ENCODE measurements at places on chromosomes 1 and 21.

- DNase-seq = no peak
Measured at GRCh38 chr1:216448011-216448510, 24.8 kb upstream of the USH2A start.

DNA sequence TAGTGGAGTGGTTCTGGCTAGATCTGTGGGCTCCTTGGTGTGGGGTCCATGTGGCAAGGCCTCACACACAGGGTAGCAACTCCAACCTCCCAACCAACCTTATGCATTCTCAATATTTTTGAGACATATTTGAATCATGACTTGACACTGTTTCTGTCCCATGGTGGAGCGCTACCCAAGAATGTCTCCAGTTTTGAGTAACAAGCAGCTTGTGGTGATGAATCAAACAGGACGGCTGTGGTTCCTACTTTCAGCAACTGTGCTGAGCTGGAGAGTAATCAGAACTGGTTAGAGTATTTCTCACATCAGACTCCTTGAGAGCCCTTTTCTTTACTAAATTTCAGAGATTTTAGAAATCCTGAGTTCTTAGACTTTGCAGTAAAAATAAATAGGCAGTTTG lies 3.1 kb downstream of the LCE3D start:
- DNase-seq = no peak

GRCh38 chr1:248029770-248030169 lies at the start of gene OR2L2:
Gene OR2L2, plus strand, starts transcription at chr1:248030070. Its CDS starts 8,198 bp downstream, at chr1:248038268.
- DNase-seq = no peak

DNA sequence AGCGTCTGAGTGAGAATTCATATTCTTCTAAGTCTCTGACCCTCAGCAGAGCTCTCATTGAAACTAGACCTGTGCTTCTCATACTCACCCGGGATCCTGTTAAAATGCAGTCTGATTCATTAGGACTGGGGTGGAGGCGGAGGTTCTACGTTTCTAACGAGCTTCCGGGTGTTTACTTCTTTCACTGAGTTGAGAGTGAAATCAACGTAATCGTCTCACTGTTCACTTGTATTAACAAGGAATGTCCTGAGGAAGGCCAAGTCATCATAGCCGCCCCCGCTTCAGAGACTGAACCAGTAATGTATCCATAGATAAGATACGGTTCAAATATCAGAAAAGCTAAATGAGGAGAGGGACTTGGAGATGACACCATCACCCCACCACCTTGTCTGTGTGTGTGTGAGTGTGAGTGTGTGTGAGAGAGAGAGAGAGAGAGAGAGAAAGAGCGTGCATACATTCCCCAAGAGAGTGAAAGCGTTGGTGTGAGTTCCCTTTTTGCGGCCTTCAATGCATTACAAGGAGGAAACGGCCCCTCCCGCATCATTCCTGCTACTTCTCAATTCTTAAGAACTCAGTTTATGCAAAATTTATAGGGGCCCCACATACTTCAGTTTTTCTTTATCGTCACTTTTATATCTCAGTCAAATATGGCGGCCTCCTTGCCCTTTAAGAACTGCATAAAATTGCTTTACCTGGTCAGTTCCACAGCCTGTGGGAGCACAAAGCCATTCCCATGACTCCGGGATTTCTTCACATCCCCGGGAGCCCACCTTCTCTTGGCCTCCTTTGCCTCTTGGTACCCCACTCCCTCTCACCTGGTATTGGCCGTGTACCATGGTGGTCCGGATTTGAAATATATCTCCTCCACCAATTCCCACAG lies 19.8 kb downstream of the KMO start:
- peak; percentile 71 for DNase-seq

GRCh38 chr1:181551249-181551648 lies 67.9 kb downstream of the CACNA1E start:
- DNase-seq = no peak

GRCh38 chr1:209105701-209106100 lies 477.8 kb upstream of the CAMK1G start:
- DNase-seq = no peak

- DNase-seq = no peak
Measured at GRCh38 chr1:92933459-92933858, 27.8 kb downstream of the DIPK1A start.

DNA sequence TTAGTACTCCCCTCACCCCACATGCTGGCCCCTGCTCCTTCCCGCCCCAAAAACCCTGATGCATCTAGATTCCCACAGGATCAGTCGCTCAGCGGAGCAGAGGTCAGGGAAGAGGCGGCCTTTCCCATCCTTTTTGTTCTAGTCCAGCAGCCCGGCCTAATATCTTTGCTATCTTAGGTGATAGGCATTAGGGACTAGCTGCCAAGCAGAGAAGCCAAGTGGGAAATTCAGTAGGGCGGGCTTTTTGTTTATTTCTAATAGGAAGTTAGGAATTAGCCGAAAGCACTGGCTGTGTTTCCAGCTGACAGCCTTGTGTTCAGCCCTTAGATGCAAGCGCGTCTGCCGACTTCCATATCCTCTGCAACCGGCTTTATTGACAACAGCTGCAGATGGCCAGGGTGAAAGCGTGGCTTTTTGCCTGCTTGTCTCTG lies 59.0 kb upstream of the BCAR3 start:
- DNase-seq = no peak

- DNase-seq = no peak
Measured at GRCh38 chr1:54403808-54404261, 2.4 kb downstream of the SSBP3 start.

DNA sequence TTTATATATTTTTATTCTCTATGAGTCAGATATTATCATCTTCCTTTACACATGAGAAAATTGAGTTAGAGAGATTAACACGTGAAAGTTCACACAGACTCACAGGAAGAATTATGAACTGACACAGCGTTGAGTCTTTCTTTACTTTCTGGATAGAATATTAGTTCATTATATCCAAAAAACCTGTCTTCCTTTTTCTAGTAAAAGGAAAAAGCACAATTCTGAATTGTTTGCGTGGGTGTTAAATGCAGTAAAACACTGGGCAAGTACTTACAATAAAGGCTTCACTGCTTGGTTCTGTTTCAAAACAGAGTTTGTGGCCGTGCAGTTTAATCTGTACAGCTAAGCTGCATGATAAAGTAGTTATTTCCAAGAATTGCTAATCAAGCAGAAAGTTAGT lies 10.8 kb downstream of the MAGI3 start:
- DNase-seq = no peak

DNA sequence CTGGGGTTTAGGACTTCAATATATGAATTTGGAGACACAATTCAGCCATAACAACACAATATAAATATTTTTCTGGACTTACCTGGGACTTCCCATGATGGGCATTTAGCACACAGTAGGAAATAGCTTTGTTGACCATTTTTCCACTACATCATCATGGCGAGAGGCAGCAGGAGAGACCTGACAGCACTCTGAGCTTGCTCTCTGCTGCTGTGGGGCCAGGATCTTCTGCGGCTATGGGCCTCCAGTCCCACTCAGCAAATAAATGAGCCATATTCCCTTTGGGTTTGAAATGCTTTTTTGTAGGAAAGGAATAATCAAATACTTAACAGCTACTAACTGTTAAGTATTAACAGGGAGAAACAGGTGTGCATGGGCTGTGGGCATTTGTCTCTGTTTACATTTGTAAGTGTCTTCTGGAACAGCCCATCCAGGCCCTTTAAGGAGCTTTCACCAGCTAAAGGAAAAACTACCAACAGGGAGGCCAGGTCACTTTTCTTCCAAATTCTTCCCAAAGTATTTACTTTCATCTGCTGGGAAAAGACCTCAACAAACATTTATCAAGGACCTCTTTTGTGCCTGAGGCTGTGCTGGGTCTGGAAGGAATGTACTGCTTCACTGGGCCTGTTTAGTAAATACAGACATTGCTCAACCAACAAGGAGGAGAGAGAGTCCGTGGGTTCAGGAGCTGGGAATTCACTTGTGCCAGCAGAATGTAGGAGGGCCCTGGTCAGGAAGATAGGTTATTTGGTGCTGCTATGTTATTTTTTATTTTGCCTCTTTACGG lies 133.2 kb downstream of the LRIG2 start:
- no peak for DNase-seq

- DNase-seq = peak; percentile 64
Measured at GRCh38 chr1:26288311-26288941, 8.5 kb downstream of the SH3BGRL3 start.

DNA sequence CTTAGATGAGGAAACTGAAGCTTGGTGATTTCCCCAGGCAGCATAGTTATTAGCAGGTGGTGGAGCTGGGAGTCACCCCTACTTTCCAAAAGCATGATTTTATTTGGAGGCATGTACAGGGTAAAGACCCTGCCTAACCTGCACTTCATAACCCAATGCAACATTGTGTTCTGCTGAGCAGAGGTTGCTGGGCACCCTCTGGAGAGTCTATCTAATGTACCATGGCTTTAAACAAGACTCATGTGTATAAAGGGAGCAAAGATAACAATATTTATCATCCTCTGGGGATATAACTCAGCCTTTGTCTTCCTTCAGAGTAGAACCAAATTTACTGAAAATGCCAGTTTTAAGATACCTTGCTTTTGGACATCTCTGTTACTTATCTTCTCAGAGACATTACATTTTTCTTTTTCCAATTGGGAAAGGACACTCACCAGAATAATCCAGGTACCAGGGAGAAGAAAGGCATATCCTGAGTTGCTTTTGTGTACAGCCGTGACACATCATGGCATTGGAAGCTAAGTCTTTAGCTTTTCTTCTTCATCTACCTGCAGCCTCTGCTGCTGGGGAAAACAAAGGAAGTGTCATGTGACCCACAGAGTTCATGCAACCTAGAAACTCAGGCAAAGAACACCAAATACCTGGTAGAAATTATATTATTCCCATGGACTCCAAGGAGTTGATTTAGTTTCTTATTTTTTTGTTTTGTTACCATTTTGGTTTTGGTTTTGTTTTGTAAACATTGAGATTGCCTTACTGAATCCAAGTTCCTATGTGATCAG lies 39.6 kb downstream of the ELAVL4 start:
- no peak for DNase-seq

DNA sequence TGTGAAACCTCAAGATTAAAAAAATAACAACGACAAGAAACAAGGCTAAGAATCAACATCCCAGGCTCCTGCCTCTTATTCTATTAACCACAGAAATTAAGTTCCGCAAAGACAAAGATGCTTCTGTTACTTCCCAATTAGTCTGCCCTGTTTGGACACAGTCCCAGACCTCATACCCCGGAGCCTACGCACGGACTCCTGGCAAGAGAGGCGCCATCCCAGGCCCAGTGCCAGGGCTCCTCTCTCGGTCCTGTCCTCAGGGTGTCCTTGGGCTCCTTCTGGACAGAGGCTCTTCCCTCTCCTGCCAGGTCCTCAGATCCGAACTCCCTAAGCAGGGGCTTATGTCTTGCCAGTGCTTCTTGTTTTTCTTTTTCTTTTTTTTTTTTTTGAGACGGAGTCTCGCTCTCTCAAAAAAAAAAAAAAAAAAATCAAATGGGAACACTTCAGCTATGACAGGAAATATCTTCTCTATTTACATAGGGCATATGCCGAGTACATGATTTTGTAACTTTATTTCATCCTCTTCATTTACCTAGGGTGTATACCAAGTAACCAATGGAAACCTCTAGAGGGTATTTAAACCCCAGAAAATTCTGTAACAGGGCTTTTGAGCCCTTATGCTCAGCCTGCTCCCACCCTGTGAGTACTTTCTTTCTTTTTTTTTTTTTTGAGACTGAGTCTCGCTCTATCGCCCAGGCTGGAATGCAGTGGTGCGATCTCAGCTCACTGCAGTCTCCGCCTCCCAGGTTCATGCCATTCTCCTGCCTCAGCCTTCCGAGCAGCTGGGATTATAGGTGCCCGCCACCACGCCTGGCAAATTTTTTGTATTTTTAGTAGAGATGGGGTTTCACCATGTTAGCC lies 11.7 kb upstream of the ENO1 start:
- DNase-seq = no peak

GRCh38 chr21:27487676-27488075 lies 520.8 kb upstream of the ADAMTS5 start:
- DNase-seq = no peak

DNA sequence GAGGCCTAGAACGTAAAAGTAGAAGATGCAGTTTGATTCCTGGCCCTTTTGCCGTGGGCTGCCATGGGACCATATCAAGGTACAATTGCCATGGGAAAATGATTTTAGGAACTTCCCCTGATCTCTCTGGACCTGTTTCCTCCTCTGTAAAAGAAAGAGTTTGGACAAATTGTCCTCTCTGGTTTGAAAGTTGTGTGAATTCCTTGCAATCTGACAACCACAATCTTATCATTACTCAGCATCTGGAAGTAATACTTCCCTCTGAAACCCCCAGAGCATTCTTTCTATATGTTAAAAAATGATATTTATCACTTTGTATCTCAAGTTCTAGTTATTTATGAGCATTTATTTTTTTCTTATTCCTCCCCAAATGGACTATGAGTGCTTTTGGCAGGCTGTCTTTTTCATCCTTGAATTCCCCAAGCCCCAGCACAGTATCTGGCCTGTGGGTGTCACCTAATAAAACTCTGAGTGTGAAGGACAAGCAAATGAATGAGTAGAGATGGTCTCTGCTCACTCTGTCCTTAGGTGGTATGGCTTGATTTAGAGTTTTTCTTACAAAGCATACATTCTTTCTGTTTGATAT lies 181.1 kb downstream of the DYRK1A start:
- DNase-seq = no peak

GRCh38 chr1:79290927-79291474 lies 284.5 kb upstream of the ADGRL4 start:
- DNase-seq = no peak

DNA sequence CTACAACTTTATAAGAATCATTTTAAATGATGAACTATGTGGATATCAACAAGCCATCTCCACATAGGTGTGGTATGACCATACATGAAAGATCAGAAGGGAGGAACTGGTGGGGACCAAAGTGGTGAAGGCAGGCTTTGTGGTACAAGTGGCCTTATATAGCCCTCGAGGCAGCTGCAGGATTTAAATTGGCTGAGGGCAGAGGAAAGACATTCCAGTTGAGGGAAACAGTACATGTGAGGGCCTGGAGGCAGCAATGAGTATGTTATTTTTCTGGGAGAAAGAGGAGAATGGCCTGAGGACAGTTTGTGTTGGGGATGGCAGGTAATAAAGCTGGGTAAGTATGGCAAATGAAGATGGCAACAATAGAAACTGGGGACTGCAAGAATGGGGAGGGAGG lies 17.1 kb downstream of the OSCP1 start:
- DNase-seq = no peak

DNA sequence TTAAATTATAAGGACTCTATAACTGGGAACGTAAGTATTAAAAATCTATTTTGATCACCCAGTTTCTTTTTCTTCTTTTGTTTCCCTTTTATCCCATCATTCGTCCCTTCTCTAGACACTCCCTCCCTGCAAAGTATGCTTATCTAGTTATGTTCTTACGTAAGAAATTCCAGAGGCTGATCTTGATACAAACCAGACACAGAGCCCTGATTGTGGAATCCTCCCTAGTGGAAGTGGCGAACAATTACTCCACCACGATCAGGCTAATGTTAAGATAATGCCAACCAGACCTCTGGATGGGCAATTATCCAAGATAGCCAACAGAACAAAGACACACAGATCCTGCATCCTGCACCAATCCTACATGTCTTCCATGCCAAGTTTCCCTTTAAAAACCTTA lies 1557.4 kb downstream of the PLA2G4A start:
- DNase-seq = no peak

GRCh38 chr1:183103147-183103546 lies 79.9 kb downstream of the LAMC1 start:
- no peak for DNase-seq

GRCh38 chr1:5856246-5856815 lies 135.9 kb downstream of the NPHP4 start:
- DNase-seq = no peak

Data from germinal center (tissue), 1 donor.